ENCODE measurements at places on chromosomes 7 and 10. TPM values are rescaled to one million over a fixed set of nuclear protein-coding genes. Genes with fewer than 3 reads are reported as not detected.

TBXAS1 gene
- not detected for total RNA-seq

TEX36 gene
- not detected for total RNA-seq

DNTT gene
- not detected for total RNA-seq

PAPOLB gene
- total RNA-seq = not detected

SEMA3E gene
- total RNA-seq = 0.43 TPM

TIMM23B gene
- total RNA-seq = 20.7 TPM

MKI67 gene
- 21.2 TPM for total RNA-seq

CCL24 gene
- total RNA-seq = not detected

NPY4R2 gene
- not detected for total RNA-seq

GRCh38 chr7:22725585-22725984, 1.4 kb upstream of the IL6 start:
- peak; percentile 42 for DNase-seq

DNA sequence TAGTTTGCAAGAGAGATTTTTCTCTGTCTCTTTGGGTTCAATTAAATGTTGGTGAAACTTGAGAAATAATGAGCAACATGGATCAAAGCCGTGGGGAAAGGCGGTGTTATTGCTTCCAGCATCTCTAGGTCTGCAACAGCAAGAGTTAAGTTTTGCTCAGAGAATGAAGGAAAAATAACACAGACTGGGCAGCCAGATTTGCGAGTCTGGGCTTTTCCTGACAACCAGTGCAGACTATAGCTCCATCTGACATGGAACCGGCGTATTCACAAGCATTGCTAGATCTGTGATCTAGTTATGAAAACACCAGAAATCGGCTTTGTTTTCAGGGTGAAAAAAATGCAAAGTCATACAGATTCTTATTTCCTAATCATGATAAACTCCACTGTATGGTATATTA, 110.4 kb downstream of the CAMK1D start:
- no peak for DNase-seq

GRCh38 chr7:5532536-5533335, 109.1 kb upstream of the TNRC18 start:
- no peak for DNase-seq

DNA sequence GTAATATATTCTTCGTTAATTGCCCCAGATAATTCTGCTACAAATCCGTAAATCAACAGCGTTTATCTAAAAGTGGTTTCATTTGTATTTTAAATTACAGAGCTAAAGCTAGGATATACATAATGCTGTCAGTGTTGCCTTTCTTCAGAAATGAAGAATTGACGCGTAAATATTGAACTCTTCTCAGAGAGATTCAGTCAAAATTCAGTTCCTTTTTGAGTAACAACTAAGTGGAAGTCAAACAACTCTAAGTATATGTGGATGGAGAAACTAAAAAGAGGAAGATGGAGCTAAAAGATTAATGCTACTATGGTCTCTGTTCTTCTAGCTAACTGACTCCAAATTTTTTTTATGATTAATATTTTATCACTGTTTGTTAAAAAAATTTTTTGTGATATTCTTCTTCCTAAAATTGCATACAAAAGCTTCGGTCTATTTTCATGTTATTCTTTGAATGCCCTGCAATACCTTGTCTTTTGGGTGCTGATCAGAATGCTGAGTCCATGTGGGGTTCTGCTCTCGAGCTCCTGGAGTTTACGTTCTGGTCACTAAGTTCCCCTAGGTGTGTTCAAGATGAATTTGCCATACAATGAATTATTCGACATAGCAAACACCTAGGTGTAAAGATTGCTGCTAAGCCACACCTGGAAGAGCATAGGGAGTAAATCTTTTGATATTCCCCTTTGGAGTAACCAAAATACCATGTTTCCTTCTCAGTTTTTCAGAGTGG, 20.7 kb downstream of the MDFIC start:
- no peak for DNase-seq

DNA sequence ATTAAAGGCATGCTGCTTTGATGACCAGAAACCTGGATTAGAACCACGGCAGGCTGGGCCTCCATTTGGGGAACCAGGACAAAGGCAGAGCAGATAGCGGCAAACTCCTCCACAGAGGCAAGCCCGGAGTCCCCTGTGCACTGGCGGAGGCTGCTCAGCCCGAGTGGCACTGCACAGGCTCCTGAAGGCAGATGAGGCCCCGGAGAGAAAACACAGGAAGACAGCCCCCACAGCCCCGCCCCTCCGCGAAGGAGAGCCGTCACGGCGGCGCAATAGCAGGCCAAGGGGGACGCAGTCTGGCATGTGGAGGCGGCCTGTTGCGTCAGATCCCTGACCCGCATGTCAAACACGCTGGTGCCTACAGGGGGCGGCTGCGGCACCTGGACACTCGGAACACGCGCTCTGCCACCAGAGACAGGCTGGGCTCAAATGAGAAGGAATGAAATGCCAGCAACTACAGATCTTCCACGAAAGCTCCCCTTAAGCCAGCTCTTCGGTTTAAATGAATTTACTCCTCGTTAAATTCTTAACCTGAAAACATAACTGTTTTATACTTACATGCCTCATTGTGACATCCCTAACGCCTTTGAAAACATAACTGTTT, 128.5 kb downstream of the MAD1L1 start:
- peak; percentile 97 for DNase-seq

DNA sequence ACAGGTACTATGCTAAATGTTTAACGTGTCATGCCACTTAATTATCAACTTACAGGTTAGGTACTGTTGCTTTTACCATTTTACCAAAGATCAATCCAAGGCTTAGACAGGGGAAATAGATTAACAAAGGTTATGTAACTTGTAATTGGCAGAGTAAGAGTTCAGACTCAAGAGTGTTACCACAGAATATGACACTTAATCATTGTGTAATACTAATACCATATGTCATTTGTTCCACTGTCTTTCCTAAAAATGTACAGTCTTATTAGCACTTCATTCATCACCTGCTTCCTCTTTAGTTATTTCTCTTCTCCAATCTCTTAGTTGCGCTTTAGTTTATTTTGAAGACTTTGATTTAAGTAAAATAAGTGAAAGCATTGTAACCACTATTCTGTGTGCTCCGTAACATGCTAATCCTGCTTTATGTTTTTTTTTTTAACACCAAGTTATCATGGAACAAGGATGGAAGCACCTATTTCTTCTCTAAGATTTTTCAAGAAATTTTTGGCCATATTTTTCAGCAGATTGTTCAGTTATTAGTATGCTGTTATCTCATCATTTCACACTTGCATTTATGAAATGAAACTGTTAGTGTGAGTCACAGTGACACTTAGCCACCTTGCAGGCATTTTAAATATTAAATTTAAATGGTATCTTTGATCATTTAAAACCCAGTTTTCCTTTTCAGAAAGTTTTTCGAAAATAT, 197.3 kb downstream of the PHF14 start:
- no peak for DNase-seq

- DNase-seq = no peak
Observed at GRCh38 chr10:29151005-29151404, 137.9 kb upstream of the LYZL1 start.

DNA sequence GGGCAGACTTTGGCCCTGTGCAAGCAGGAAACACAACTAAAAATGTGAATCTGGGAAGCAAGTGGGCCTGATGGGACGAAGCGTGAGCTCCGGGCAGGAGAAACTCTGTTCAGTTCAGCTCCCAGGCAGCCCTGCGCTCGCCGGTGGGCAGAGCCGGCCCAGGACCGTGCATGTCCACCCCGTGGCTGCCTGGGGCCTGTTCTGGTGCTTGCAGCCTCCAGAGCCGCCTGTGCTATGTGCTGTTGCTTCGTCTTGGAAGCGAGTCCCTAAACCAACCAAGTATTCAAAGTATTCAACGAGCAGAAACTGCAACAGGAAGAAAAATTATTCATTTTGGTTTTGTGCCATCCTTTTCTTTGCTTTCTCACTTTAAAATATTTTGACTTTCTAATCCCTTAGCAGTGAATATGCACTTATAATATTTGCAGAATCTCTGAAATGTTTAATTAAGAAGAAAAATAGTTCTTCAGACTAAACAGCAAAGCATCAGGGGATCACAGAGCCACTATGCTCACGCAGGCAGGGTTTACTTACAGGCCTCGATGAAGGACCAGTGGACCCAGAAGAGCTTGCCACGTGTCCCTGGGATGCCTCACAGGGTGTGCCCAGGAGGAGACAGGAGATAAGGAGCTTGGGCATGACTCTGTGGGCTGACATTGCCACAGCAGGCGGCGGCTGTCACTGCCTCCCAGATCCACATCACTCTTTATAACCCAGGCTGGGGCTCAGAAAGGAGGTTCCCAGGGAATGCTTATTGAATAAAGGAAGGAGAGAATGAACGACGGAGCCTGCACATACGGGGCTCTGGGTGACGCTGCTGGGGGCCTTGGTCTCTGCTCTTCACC, 45.6 kb downstream of the VIPR2 start:
- DNase-seq = no peak

GRCh38 chr7:25597946-25598345, 369.7 kb upstream of the NPVF start:
- no peak for DNase-seq

DNA sequence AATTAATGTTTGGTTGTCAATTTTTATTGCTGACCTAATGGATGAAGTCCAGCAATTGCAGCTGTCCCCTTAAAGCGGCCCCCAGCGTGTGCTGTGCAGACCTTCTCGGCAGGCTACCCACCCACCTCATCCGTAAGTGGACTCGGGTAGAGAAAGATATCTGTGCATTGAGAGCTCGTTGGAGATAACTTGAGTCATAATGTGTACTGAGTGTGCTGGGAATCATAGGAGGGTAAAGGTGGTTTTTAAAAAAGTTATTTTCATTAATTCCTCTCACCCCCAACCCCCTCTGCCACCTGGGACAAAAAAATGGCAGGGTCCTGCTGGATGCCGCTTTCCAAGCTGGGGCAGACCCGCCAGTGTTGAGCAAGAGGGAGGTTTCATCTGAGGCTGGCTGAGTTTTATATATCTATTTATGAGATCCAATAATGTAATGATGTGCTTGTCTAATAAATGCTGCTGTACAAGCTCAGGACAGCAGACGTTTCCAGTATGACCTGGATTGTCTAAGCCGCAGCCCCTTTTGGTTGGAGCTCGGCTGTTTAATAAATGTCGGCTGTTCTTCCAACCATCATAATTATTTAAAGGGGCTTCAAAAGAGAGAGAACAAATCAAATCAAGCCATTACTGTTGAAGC, 119.1 kb downstream of the NKX6-2 start:
- no peak for DNase-seq

- no peak for DNase-seq
Observed at GRCh38 chr10:58693919-58694318, 181.2 kb downstream of the BICC1 start.

Data from fibroblast of villous mesenchyme (primary cell).